ENCODE measurements at places on chromosomes 2 and 18.

GRCh38 chr2:71751590-71751989, 298.2 kb downstream of the DYSF start:
- DNase-seq: no peak

DNA sequence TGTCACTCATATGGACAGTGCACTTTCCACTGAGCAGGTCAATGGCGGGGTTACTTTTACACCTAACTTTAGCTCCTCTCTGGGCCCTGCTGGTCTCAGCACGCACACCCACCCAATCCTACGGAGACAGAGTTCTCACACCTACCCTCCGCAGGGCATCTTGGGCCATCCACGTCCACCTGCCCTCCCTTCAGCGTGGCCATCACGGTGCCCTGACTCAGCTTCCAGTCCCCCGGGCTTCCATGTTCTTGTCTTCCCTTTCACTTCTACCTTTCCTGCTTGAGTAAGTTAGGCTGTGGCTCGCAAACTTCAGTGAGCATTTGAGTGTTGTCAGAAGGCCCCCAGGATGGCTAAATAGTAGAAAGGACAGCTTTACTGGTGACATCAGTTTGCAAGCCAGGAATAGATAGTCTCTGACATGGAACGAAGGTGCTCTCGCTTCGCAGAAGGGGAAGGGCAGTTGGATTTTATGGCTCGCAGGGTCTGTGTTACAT, 232.4 kb downstream of the SEPTIN10 start:
- no peak for DNase-seq

DNA sequence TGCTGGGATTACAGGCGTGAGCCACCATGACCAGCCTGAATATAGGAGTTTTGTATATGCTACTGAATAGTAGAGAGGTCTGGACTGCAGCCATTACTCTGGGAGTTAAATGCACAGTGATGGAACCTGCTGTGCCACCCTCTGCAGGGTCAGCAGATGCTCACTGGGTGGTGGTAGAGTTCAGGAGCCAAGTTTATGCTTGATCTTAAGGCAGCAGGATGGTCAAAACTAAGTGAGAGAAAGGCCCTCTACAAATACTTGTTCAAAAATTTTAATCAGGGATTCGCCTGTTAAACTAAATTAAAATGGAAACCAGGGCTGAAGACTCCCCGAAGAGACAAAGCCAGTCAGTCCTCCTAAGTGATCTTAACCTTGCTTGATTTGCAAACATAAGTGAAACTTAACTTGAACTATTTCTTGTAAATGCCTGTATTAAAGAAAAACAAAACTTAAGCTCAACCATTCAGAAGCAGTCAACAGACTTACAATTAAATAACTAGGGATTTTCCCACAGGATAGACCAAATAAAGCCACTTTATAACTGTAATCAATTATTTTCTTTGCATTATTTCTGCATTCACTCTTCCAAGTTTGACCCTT, 4.2 kb upstream of the WDFY1 start:
- no peak for DNase-seq

DNA sequence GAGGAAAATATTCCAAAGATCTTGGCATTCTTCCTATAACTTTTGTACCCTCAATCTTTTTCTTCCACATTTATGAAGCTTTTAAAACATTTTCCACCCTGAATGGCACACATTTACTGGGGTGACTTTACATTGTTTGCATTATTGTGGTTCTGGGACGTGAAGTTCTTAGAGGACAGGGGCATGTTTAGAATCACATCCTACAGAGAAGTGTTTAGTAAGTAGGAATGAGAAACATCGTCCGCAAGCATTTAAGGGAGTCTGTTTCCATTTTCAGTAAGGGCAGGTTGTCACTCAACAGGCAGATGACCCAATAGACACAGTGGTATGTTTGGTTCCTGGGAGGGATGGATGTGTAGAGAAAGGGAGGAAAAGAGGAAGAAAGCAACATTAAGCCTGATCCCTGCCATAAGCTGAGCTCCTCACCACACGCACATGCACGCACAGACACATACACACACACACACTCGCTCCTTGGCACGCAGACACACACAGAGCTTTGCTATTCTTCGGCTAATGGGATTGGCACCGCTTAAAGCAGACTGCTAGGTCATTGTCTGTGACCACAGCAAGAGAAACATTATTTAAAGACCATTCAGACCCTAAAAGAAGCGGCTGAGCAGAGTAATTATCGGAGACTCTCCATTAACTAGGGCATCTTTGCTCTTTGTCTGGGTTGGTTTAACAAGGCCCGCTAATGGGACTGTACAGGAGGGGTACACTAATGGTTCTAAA, 14.2 kb upstream of the PLEKHM3 start:
- DNase-seq: no peak

DNA sequence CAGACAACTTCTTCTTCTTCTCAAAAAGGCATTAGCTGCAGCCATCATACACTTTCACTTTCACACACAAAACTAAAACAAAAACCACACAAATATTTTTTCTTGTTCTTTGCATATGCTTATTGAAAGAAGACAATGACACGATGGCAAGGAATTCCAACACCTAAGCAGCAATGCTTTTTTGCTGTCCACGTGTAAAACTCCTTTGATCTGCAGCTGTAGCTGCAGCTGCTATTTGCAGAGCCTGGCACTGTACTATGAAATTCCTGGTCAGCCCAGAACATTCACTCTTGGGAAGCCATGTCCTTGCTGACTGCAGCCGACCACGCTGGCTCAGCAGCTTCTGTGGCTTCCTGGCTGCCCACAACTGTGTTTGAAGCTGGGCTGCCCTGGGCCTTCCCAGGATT, 316.2 kb downstream of the CDH2 start:
- no peak for DNase-seq

GRCh38 chr2:47735912-47736311, 47.0 kb upstream of the MSH6 start:
- DNase-seq: no peak

- peak; percentile 81 for DNase-seq
These were observed 12.2 kb downstream of the WNT10A start for GRCh38 chr2:218892693-218893348.

DNA sequence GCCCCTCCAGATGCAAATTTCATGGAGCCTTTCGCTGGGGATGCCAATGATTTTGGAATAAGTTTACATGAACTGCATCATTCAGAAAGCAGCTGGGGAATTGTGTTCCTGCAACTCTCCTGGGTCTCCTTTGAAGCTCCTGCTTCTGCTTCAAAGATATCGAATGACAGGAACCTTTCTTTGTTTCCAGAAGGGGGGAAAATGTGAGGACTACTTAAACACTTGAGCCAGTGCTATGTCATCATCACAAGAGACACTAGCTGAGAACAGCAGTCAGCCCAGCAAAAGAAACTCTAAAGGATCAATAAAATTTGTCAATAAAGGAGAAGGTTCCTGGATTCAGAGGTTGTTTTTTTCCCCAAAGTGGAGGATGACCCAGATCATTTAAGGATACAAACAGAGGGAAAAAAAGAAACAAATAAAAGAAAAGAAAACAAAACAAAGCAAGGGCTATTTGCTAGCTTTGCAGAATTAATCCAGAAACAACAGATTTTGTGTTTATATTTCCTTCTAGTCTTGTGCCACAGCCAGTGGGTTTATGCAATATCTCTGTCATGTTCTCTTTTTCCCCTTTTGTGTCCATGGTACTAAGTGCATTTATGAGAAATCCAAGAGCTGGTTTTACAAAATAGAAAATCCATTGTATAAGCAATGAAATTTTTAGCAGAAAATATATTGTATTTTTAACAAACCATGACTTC, 463.7 kb downstream of the CDH2 start:
- no peak for DNase-seq

- DNase-seq: no peak
These were observed 175.9 kb downstream of the NBAS start for GRCh38 chr2:15385184-15385583.

DNA sequence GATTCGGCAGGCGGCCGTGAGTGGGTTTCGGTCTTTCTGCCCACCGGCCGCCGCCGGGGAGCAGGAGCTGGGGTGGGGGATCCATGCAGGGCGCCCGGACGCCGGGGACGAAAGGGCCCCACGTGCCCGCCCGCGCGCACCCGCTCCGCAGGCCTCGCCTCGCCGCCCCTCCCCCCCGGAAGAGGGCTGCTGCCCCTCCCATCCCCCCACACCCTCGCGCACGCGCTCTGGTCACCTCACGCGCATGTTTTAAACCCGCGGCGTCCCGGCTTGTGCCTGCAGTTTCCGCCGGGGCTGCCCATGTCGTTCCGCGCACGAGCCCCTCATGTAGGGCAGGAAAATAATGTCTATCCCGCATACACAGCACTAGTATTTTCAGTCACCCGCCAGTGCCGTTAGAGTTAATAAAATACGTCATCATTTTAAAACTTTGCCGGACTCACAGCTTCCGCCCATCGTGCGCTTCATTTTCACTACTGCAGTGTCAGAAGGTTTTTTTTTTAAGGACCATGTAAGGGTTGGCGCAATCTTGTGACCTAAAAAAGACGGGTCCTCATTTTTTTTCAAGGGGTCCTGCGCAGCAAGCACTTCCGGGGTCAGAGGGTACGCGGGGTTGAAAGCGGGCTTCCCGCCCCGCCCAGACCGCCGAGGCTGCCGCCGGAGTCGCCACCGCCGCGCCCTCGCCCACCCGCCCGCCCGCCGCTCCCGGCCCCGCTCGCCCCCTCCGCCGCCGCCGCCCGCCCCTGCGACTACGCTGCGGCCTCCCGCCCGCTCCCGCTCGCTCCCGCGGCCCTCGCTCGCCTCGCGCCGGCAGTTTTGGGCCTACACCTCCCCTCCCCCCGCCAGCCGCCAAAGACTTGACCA, at the start of gene PCBP1:
Gene PCBP1, plus strand, starts transcription at position 640 of the 864 bp plus-strand sequence. CDS start 267 bp downstream, outside the sequence.
- peak; percentile 98 for DNase-seq

GRCh38 chr2:197011801-197012641, 85.5 kb upstream of the PGAP1 start:
- DNase-seq: no peak

- no peak for DNase-seq
These were observed 94.6 kb downstream of the EN1 start for GRCh38 chr2:118752762-118753429.

- no peak for DNase-seq
These were observed 46.3 kb downstream of the MYCN start for GRCh38 chr2:15986644-15987043.
